ENCODE measurements at places on chromosomes 1 and 21.

GRCh38 chr1:204859861-204860267 lies 10.8 kb upstream of the NFASC start:
- DNase-seq, result no peak

DNA sequence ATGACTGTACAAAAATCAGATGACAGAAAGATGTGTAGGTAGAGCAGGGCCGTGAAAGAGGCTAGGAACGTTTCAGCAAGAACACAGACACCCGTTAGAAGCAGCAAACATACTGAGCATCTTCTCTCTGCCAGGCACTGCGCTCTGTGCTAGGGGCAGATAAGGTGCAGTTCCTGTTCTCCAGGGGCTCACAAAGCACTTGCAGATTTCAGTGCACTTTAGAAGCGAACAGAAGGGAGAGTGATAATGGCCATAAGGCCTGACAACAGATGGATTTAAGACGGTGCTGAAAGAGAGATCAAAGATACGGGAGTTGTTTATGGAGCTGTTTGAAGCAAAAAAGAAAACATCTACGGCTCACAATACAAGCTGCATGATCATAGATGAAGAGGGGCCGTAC lies 200.3 kb upstream of the FOXD3 start:
- DNase-seq, result no peak

GRCh38 chr1:56535939-56536338 lies 43.4 kb downstream of the PLPP3 start:
- DNase-seq, result no peak

DNA sequence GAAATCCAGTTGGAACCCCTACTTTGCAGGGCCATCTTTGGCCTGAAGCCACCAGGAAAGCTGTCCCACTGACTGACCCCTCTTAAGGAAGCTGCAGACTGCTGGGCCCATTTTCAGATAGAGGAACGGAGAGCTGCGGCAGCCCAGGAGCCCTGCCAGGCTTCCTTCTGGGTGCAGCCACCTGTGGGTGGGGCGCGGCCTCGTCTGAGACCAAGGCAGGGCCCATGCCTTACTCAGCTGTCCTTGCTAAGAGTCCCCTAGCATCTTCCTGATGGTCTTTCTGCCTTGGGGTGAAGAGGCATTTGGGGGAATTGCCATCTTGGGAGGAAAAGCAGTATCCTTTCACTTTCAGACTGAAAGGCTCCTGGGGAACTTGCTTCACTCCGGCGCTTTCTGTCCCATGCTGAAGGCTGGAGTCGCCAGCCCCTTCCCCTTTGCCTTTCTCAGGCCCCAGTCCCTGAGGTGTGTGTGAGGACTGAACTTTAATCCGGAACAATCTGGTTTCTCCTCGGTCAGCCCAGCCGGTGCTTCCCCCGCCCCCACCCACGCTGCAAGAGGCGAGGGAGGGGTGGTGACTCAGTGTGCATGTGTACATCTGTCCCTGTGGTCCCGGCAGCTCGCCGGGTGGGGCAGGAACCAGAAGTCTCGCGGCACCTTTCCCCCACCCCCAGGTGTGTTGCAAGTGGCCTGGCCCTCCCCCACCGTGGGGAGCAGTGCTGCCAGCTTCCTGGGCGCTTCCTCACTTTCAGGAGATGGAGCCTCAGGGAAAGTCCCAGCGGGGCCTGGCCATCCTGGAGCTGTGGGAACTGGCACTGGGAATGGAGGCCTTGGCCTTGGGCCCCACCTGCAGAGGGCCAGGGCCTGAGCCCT lies 5.1 kb downstream of the ZC3H12A start:
- peak; percentile 77 for DNase-seq

DNA sequence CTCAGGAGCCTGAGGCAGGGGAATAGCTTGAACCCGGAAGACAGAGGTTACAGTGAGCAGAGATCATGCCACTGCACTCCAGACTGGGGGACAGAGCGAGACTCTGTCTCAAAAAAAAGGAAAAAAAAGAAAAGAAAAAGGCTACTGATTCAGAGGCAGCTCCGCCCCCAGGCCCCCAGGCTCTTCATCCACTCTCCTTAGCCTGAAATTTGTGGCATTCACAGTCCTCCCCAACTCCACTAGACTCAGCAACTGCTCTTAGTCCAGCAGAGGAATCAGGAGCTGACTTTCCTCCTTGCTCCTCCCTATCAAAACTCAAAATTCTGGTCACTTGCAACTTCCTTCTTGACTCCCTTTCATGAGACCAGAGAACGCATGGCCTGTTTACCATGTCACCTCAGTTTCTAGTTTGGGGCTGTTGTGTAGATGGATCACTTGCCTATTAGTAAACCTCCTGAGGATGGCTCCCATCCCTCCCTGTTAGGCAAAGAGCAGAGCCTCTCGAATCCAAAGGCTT lies 27.1 kb downstream of the PCAT6 start:
- no peak for DNase-seq

- no peak for DNase-seq
These were observed 9.1 kb upstream of the MACF1 start for GRCh38 chr1:39195166-39196111.

GRCh38 chr1:192959657-192960186 lies 99.4 kb downstream of the UCHL5 start:
- DNase-seq, result no peak

GRCh38 chr1:53968125-53968513 lies 22.0 kb downstream of the LRRC42 start:
- DNase-seq, result no peak

DNA sequence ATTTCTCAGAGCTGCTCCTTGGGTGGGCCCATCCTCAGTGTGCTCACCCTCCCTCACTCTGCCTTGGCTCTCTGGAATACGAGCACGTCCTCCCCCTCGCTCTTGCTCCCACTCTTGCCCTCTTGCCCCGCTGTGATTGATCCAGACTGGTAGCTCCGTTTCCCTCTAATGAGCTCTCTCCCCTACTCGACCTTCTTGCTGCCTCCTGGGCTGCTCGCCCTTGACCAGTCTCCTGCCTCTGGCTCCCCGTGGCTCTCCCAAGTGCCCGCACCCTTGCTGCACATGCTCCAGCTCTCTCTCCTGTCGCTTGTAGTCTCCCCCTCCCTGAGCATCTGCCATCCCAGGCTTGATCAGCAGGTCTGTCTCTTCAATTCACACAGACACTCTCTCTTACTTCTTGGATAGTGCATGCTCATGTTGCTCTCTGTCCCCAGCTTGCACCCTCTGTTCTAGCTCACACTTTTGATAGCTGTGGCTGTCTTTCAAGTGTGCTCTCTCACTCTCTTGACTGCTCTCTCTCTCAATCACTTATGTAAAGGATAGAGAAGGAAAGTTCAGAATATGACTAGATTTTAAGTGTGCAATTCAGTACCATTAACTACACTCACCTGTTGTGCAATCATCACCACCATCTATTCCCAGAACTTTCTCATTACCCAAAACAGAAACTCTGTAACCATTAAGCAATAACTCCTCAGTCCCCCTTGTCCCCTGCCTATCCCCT lies 51.1 kb downstream of the PHC2 start:
- DNase-seq, result no peak

Data from femur (tissue), 1 donor.